H1 (cell line): ENCODE measurements at places on chromosomes 3 and 15.

GRCh38 chr3:104447681-104448080 is 919.0 kb upstream of the ALCAM start:
- DNase-seq = no peak

GRCh38 chr3:143476965-143477640 is 357.5 kb downstream of the CHST2 start:
- no peak for DNase-seq

DNA sequence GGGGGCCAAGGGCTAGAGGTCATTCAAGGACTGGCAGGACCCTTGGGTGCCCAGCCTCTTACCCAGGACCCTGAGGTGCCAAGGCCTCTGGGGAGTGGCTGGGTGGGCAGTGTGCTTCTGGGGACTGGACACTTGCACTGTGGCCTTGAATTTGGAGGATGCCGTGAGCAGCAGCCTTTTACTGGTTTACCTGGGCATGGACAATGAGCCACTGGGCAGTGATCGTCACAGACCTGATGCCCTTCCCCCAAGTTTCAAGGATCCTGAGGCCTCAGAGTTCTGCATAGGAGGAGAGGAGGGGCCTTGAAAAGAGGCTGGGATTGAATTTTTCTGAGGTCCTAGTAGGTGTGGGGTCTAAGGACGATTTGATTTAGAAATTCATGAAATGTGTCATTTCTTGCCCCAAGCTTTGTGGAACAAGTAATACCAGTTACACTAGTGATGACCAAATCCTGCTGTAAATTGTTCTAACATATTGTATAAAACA is 146.1 kb upstream of the TPM1 start:
- no peak for DNase-seq

GRCh38 chr3:49339941-49340800 is at the start of gene USP4:
TSS of gene USP4 (minus strand) at chr3:49340053. CDS start at chr3:49340024, 29 bp downstream.
- DNase-seq = peak; percentile 43

- DNase-seq = no peak
These were observed 46.1 kb downstream of the C2CD4A start for GRCh38 chr15:62112616-62113593.

GRCh38 chr3:3066378-3066777 is 43.8 kb downstream of the IL5RA start:
- DNase-seq = no peak

DNA sequence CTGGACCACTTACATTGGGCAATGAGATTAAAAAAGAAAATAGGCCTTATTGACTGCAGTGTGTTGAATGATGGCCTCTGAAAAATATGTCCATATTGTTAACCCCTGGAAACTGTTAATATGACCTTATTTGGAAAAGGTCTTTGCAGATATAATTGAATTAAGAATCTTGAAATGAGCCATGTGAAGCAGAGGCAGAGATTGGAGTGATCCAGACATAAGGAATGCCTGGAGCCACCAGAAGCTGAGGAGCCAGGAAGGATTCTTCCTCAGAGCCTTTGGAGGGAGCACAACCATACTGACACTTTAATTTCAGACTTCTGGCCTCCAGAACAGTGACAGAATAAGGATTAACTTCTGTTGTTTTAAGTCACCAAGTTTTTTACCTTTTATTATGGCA is 510.4 kb upstream of the AGTR1 start:
- DNase-seq = no peak

DNA sequence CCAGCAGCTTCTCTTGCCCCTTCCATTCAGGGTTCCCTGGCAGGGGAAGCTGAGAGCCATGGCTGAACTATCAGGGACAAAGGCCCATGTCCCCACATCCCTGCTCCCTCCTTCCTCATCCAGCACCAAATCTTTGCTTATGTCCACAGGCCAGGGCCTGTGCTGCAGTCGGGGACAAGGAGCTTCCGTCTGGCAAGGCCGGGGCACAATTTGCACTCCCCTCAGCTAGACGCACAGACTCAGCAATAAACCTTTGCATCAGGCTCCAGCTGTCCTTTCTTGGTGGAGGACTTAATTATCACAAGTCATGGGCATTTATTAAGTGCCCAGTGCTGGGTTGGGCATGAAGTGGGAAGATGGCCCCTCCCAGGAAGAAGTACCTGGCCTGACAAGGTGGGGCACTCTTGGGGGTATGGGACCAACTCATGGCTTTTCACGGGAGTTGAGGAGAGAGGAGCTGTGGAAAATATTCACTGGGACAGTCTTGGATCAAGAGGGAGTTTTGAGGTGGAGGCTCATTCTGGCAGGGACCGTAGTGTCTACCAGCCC is 4.9 kb downstream of the GNAT1 start:
- DNase-seq = no peak

- no peak for DNase-seq
These were observed 36.1 kb upstream of the ACKR4 start for GRCh38 chr3:132561003-132561402.
